ENCODE measurements at places on chromosomes 12 and 14.
A peak's percentile ranks its signal among the peaks of the same experiment; 100 is the strongest.

- no peak for DNase-seq
These were observed 710 bp downstream of the KRT76 start for GRCh38 chr12:52776435-52776834.

DNA sequence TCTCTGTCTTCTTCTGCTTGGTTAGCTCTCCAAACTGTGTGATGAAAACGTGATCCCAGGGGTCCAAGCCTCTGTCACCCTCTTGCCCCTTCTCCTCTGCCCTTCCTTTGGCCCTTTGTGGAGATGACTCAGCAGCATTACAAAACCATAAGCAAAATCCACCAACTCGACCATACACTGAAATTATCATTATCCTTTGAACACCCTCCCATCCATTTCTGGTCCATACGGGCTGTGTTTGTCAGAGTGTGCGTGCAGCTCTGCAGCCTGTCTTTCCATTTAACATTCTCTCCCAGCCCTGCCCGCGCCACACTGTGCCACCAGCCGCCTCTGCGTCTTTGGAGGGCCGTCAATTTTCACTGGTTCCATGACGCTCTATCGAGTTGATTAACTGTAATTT, 69.2 kb downstream of the SLC25A47 start:
- DNase-seq = no peak

DNA sequence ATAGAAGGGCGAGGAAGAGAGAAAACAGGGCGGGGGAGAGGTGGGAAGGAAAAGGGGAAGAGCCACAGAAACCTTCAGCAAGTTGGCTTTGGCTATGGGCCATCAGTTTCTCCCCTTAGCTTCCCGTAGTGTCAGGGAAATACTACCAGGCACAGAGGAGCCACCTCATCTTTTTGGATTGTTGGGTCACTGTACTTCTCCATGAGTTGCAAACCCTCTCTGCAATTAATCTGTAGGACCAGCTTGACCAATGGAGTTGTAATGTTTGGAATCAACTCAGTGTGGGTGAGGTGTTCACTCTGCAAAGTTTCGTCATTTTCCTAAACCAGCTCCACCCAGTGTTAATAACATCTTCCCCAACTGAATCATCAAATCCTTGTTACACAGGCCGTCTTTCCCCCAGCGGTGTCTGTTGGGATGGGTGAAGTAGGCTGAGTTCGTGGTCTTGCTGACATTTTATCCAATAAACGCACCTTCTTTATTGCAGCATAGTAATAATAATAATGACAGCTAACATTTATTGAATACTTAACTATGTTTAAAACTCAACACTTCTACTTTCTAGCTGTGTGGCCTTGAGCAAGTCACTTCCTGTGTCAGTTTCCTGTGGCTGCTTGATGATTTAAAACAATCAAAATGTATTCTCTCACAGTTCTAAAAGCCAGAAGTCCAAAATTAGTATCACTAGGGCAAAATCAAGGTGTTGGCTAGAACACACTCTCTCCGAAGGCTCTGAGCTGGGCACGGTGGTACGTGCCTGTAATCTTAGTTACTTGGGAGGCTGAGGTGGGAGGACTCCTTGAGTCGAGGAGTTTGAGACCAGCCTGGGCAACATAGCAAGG, 8.1 kb upstream of the GLTP start:
- DNase-seq = peak; percentile 72

DNA sequence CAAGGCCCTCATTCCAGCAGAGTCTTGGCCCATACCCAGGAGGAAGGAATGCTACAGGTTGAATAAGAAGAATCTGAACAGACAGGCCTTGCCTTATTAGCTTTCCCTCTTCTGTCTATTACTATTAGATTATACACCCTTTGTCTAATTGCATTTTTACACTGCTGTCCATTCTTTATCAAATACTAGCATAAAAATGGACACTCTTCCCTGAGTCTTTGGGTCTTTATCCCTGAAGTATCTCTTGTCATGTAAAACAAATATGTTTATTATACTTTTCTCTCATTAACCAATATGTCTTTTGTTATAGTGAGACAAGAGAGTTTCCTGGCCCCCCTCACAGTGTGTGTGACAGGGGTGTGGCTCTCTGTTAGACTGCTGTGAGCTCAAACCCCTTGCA, 897.4 kb upstream of the SEL1L start:
- no peak for DNase-seq

GRCh38 chr12:68557011-68557730, 53.5 kb upstream of the RAP1B start:
- peak; percentile 58 for DNase-seq

DNA sequence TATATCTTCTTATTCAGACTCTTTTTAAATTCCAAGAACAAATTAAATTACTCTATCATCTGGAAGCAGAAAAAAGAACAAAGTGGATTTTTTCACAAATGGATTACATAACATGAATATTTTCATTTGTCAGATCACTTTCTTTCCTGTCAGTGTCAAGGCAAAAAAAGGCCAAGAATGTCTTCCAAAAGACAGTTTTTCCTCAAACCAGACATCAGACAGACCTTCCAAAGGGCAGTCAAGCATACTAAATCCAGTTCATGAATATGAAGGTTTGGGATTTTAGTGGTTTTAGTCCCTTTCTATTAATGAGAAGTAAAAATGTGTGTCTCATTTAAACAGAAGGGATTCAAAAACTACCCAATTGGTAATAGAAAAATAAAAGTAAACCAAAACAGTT, 336.0 kb downstream of the CEP128 start:
- DNase-seq = no peak

GRCh38 chr12:77179515-77179914, 114.1 kb upstream of the E2F7 start:
- DNase-seq = no peak

- DNase-seq = no peak
These were observed 225.4 kb downstream of the RBM19 start for GRCh38 chr12:113740699-113741098.

DNA sequence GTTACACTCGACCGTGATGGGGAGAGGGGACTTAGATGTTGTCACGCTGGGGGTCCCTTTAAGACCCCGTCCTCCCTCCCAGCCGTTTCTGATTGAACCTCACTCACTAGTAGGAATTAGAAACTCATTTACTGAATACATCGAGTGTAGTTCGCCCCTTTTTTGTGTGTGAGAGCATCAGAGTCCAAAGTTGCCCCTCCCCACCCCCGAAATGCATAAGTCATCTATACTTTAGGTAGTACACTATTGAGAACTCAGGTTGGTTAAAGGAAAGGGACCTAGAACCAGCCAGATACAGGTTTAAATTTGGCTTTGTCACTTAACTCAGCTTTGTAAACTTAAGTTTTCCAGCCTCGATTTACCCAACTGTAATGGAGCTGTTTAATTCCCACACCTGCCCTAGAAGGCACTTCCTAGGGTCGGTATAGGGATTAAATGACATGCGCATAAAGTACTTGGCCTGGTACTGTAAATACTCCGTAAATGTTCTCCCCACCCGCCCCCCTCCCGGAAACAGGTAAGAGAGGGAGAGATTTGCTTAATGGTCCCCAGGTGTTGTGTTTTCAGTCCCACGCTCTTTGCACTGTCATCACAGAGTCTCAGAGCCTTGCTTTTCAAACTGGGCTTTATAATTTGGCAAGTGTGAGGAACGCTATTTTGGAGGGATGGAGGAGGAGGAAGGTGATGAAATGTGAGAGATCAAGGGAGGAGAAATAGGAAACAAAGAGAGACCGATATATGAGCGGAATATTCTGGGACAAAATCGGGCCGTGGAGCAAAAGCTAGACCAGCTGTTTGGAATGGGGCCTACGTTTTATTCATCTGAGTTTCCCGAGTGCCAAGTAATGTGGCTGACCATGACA, 897 bp downstream of the SUDS3 start:
- no peak for DNase-seq

DNA sequence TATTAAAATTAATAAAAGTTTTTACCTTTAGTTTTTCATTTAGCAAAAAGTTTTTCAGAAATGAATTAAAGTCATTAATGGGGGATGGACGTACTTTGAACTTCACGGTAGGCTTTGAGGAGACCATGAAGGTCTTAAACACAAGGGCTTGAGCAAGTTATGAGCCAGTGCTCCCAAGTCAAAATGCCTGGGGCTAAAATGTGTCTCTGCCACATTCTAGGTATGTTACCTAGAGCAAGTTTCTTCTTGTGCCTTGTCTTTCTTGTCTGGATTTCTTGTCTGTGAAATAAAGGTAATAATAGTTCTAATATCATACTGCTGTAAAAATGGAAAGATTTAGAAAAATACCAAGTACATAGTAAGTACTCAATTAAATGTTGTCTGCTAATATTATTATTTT, 132.7 kb upstream of the USP15 start:
- DNase-seq = no peak
